ENCODE measurements at places on chromosomes 6 and 20.

DNA sequence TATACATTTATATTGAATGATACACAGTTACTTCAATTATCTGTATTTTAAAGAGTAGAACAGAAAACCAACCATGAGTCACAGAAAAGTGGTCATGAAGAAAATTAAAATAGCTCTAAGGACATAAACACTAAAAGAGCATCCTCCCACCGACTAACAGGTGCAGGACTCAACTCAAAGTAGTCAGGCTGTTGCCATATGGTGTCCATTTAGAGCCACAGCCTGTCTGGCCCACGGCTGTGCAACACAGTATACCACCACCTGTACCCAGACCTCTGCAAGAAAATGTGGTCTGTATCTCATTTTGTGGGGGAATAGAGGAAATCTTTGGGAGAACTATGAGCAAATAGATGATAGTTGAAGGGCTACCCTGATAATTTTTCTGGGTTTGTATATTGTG lies 449.8 kb upstream of the RNF217 start:
- no peak for DNase-seq

DNA sequence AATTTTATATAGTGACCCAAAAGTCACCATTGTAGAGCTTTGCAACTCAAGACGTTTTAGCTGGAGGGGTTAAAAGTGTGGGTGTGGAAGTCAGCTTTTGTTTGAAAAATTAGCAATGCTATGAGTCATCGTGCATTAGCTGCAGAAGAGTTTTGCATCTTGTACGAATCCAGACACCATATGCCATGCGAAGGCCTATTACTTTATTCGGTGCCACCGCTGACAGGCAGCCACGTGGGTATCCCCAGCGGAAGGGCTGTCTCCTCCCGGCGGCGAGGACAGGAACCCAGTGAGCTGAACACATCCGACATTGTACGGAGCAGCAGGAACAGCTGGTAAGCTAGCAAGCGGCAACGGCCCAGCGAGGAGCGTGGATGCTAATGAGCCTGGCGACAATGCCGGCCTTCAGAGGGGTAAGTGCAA lies 84.4 kb downstream of the INSM1 start:
- DNase-seq = peak; percentile 14

DNA sequence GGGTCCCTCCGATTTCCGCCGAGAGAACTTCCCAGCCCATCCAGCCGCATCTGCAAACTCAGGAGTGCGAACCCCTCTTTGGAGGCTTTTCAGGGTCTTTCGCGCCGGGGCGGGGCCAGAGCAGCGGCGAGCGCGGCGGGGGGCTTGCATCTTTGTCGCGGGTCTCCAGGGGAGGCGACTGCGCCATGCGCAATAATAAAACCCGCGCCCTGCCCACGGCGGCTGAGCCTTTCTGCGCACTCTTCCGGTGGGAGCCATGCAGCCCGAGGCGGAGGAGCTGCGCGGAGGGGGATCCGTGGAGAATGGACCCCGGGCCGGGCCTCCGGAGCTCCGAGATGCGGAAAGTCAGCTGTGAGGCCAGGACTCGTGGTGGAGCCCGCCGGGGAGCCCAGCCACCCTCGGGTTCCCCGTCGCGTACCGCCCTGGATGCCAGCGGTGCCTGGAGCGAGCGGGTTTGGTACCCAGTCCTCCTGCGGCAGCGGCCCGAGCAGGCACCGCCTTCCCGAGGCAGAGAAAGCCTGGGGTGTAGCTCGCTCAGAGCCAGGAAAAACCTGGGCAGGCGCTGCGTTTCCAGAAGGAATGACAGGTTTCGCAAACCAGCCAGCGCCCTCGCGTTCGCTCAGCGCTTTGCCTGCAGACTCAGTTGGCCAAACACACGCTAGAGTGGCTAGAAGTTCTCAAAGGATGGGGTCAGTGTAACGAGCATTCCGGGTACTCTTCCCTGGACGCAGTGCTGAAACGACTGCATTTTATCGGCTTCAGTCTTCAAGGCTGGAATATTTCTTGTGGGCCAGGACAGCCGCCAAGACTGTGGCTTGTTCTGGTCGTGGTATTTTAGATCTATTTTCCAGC lies 1.2 kb downstream of the AKAP12 start:
- no peak for DNase-seq

GRCh38 chr6:41917528-41917927 lies 3.4 kb downstream of the MED20 start:
- DNase-seq = no peak

DNA sequence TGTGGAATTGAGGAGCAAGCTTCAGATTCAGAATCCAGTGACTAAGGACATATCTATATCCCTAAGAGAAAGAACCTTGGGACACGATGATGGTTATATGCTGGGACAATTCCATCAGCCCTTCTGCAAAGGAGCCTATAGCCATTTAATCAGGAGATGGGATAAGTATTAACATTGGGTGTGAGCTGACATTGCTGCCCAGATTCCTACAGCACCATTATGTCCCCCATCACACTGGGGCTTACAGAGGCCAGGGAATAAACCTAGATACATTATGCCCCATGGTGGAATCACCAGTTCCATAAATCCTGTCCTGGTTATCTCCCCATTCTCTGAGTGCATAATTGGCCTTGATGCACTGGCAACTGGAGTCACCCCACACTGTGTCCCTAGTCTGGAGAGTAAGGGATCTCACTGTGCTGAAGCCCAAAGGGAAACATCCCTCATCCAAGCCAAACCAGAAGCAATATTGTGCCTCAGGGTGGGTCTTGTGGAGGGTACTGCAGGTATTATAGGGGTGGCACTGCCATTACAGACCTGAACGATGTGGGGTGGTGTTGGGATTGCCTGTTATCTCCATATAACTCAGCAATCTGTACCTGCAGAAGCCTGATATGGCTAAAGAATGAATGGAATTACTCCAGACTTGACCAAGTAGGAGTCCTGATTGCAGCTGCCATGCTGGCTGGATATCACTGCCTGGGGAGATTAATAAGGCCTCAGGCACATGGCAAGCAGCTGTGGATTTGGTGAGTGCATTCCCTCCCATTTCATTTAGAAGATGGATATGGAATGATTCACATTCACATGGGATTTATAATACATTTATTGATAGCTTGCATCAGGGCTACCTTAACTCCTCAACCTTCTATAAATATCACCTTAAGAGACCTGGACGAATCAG lies 5.0 kb downstream of the HLA-A start:
- no peak for DNase-seq

DNA sequence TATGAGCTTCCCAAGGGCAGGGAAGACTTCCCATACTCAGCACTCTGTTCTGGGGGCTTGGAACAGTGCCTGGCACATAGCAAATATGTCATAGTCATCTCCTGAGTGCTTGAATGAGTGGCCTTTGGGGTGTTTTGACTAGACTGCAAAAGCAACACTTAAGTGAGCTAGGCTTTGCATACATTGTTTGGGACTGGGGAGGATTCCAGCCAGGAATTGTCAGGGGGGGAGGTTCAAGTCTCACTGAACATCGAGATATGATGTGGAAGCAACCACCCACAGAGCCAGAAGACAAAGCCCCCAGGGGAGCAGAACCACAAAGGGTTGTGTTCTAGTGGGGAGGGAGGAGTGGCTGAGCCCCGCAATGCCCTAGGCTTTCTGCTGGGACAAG lies 98.4 kb downstream of the SYCP2 start:
- DNase-seq = no peak

- no peak for DNase-seq
Observed at GRCh38 chr6:154848580-154848979, 115.4 kb downstream of the SCAF8 start.

GRCh38 chr20:63373996-63374395 lies 12.8 kb upstream of the CHRNA4 start:
- no peak for DNase-seq

- no peak for DNase-seq
Observed at GRCh38 chr6:87522686-87523085, 49.9 kb downstream of the SLC35A1 start.

DNA sequence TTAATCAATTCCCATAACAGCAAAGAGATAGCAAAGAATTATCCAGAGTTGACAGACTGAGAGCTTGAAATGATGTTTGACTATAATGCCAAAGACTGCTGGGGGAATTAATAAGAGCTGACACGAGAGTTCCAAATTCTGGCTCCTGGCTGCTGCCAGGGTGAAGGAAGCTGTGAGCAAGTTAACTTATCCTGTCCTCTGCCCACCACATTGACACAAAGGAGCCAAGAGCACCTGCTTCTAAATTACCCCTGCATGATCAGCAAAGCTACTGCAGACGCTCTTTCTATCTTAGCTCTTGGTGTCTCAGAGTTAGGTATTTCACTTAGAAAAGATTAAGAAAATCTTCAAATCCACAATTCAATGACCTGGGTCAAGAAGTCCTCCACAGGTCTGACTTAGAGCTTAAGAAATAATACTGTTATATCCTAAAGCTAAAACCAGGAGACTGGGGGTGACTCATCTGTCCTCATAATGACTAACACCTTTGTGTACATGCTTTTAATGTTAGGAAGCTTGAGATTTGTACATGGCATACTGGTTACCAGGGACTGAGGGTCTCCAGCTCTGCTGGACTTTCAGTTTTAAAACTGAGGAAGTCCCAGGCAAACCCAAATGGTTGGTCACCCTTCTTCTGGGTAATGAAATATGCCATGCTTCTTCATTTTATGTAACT lies 13.2 kb upstream of the FRK start:
- no peak for DNase-seq
